ENCODE measurements at places on chromosomes 3 and 15. TPM values are rescaled to one million over a fixed set of nuclear protein-coding genes. Genes with fewer than 3 reads are reported as not detected.
A peak's percentile ranks its signal among the peaks of the same experiment; 100 is the strongest.

GRCh38 chr3:16433701-16434151 is 79.8 kb downstream of the RFTN1 start:
- DNase-seq, result no peak
- H3K4me1 ChIP-seq, result no peaks in the 10 kb centered on the region
- H3K4me3 ChIP-seq, result no peak overlapping the region
- no peak overlapping the region for H3K27ac ChIP-seq
- H3K27me3 ChIP-seq, result no peaks in the 10 kb centered on the region

DNA sequence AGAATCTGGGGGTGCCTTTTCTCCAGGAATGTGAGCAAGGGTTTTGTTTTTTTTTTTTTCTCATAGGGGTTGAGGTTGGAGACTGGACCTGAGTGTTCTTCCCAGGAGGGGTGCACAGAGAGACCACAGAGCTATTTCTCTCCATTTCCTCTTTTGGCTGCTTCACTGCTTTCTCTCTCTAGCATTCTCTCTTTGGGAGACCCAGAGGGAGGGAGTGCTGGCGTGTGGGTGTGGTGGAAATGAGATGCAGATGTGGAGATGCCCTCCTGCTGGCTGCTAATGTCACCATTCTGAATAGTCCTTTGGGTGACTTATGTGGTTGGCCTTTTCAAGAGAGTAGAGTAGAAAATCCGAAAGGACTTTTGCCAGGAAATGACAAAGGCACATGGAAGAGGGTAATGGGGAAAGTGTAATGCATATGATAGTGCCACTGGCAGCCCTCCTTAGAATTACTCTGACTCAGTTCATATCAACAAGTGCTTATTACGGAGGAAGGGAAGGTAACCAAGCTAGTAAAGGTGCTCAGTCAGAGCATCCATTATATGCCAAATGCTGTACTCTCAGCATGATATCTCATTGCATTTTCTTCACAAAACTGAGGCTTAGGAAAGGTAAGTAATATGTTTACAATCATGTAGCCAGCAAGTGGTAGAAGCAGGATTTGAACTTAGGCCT is 1.9 kb downstream of the SYN2 start:
- no peak overlapping the region for H3K27ac ChIP-seq
- H3K27me3 ChIP-seq, result peaks cover 14% of the 10 kb centered on the region
- no peaks in the 10 kb centered on the region for H3K36me3 ChIP-seq
- no peaks in the 10 kb centered on the region for H3K4me1 ChIP-seq

Gene SLC27A2
- 0.18 TPM for total RNA-seq

- no peaks in the 10 kb centered on the region for H3K4me1 ChIP-seq
- no peaks in the 10 kb centered on the region for H3K36me3 ChIP-seq
- no peak for DNase-seq
- H3K27ac ChIP-seq, result no peak overlapping the region
- H3K4me3 ChIP-seq, result no peak overlapping the region
These were observed 213.9 kb downstream of the MTHFS start for GRCh38 chr15:79682851-79683288.

Gene AMIGO3
- 0.72 TPM for total RNA-seq

Gene FOXL2NB
- 11.4 TPM for total RNA-seq

Gene CCR1
- not detected for total RNA-seq

DNA sequence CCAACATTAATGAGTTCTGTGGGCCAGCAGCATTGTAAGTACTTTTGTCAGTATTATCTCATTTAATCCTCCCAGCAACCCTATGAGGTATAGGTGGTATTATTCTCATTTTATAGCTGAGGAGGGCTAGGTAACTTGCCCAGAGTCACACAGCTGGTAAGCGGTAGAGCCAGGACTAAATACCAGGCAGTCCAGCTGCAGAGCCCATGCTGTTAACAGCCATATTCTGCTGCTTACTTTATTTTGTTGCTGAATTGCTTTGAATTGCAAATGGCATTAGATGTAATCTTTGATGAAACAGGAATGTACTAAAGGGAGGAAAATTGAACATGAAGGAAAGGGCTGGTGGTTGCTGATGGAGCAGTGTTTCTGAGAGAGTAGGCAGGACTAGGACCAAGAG is 19.6 kb downstream of the OXNAD1 start:
- no peak overlapping the region for H3K27ac ChIP-seq
- DNase-seq, result no peak
- H3K4me1 ChIP-seq, result no peaks in the 10 kb centered on the region
- no peaks in the 10 kb centered on the region for H3K36me3 ChIP-seq
- H3K27me3 ChIP-seq, result no peaks in the 10 kb centered on the region

Gene TM4SF4
- 0.46 TPM for total RNA-seq

Gene MED12L
- total RNA-seq, result 2.8 TPM

- no peaks in the 10 kb centered on the region for H3K27me3 ChIP-seq
- H3K36me3 ChIP-seq, result no peaks in the 10 kb centered on the region
- no peaks in the 10 kb centered on the region for H3K4me1 ChIP-seq
- H3K4me3 ChIP-seq, result no peak overlapping the region
- no peak for DNase-seq
These were observed 128.8 kb downstream of the PLCL2 start for GRCh38 chr3:17013571-17013970.

- no peak overlapping the region for H3K27ac ChIP-seq
- no peak for DNase-seq
- H3K27me3 ChIP-seq, result no peaks in the 10 kb centered on the region
- H3K36me3 ChIP-seq, result no peaks in the 10 kb centered on the region
- H3K4me1 ChIP-seq, result no peaks in the 10 kb centered on the region
These were observed 25.2 kb downstream of the CD200 start for GRCh38 chr3:112357930-112358780.

DNA sequence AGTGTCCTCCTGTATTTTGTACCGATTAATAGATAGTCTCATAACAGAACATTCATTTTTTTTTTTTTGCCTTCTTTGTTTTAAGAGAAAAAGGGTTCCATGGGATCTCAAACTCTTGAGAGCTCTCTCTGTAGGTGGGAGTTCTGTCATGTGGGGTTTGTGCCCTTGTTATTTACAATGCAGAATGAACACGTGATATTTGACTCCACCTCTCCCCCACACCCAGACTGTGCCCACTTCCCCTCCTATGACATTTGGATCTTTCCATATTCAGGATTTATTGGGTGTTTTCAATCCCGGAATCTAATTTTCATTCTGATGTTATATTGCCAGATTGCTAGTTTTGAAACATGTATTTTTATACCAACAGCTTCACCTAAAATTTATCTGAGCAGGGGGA is 49.5 kb downstream of the ARPP21 start:
- no peak overlapping the region for H3K4me3 ChIP-seq
- H3K27me3 ChIP-seq, result no peaks in the 10 kb centered on the region
- no peak overlapping the region for H3K27ac ChIP-seq
- no peaks in the 10 kb centered on the region for H3K36me3 ChIP-seq

GRCh38 chr3:101803173-101803782 is 24.3 kb downstream of the NXPE3 start:
- H3K36me3 ChIP-seq, result peaks cover 4% of the 10 kb centered on the region
- no peaks in the 10 kb centered on the region for H3K4me1 ChIP-seq
- no peak overlapping the region for H3K27ac ChIP-seq
- no peaks in the 10 kb centered on the region for H3K27me3 ChIP-seq

Gene MINAR1
- 0.62 TPM for total RNA-seq

- no peak overlapping the region for H3K27ac ChIP-seq
- no peaks in the 10 kb centered on the region for H3K36me3 ChIP-seq
- no peak overlapping the region for H3K4me3 ChIP-seq
- no peak for DNase-seq
These were observed 157.5 kb downstream of the CTNNB1 start for GRCh38 chr3:41356775-41357174.

GRCh38 chr3:127172781-127173515 is 20.0 kb upstream of the PRR23E start:
- H3K27me3 ChIP-seq, result peaks cover 10% of the 10 kb centered on the region
- no peak overlapping the region for H3K4me3 ChIP-seq
- DNase-seq, result no peak
- no peaks in the 10 kb centered on the region for H3K4me1 ChIP-seq

DNA sequence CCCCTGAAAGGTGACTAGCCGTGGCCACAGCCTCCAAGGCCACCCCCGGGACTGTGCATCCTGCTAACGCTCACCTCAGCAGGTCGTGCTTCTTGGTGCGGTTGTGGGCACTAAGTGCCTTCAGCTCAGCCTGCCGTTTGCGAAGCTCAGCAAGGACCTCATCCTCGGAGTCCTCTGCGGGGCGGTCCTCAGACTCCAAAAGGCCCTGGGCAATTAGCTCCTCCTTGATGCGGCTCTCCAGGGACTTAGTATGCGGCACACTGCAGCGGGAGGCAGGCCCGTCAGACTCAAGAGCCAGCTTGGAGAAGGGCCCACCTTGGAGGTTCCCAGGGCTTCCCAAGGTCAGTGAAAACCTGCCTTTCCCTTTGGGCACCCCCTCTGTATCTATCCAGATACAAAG is 8.3 kb downstream of the TADA3 start:
- H3K27me3 ChIP-seq, result no peaks in the 10 kb centered on the region
- H3K27ac ChIP-seq, result no peak overlapping the region
- no peak for DNase-seq
- no peak overlapping the region for H3K4me3 ChIP-seq
- no peaks in the 10 kb centered on the region for H3K4me1 ChIP-seq

DNA sequence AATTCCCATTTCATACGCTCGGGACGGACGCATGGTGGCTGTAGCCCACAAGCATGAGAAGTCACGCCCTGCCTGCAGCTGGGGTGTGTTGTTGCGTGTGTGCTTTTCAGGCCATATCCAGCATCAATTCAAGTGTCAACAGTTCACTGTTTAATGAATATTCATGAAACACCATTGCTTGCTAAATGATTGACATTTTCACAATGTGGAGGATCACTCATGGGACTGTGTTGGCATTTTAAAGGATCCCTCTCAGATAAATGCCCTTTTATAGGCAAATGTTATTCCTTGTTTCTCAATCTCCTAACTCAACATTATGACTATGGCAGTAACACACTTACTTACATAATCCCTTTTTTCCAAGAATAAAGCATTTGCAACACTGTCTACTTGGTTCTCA is 511.3 kb downstream of the GABRG3 start:
- H3K27me3 ChIP-seq, result no peaks in the 10 kb centered on the region
- H3K27ac ChIP-seq, result no peak overlapping the region
- H3K4me1 ChIP-seq, result no peaks in the 10 kb centered on the region

GRCh38 chr15:95948411-95948810 is 382.1 kb upstream of the NR2F2 start:
- no peaks in the 10 kb centered on the region for H3K4me1 ChIP-seq
- no peak overlapping the region for H3K27ac ChIP-seq
- no peaks in the 10 kb centered on the region for H3K27me3 ChIP-seq
- no peak for DNase-seq

- H3K36me3 ChIP-seq, result no peaks in the 10 kb centered on the region
- H3K4me1 ChIP-seq, result no peaks in the 10 kb centered on the region
- no peak overlapping the region for H3K27ac ChIP-seq
These were observed 105.1 kb upstream of the TRPM1 start for GRCh38 chr15:31206386-31207181.

GRCh38 chr3:66083784-66084213 is 45.1 kb upstream of the MAGI1 start:
- H3K27ac ChIP-seq, result no peak overlapping the region
- no peak for DNase-seq
- H3K27me3 ChIP-seq, result no peaks in the 10 kb centered on the region
- H3K4me3 ChIP-seq, result no peak overlapping the region

DNA sequence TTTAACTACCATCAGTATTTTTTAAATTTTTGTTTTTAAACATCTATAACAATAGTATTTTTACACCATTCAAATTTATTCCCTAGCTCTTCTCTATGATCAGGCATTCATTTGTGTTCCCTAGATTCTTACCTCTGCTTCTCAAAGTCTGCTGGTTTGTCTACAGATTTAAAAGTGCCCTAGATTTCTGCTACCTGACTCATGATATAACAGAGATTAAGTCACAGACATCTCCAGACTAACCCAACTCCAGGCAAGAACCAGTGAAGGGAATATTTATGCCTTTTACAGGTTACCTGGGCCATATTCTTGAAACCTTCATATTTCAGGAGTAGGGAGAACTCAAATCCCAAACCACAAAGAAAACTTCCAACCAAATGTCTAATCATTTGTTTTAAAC is 38.8 kb downstream of the ADAM10 start:
- H3K4me3 ChIP-seq, result no peak overlapping the region
- no peak for DNase-seq
- H3K4me1 ChIP-seq, result no peaks in the 10 kb centered on the region
- no peak overlapping the region for H3K27ac ChIP-seq
- H3K36me3 ChIP-seq, result no peaks in the 10 kb centered on the region
- no peaks in the 10 kb centered on the region for H3K27me3 ChIP-seq

DNA sequence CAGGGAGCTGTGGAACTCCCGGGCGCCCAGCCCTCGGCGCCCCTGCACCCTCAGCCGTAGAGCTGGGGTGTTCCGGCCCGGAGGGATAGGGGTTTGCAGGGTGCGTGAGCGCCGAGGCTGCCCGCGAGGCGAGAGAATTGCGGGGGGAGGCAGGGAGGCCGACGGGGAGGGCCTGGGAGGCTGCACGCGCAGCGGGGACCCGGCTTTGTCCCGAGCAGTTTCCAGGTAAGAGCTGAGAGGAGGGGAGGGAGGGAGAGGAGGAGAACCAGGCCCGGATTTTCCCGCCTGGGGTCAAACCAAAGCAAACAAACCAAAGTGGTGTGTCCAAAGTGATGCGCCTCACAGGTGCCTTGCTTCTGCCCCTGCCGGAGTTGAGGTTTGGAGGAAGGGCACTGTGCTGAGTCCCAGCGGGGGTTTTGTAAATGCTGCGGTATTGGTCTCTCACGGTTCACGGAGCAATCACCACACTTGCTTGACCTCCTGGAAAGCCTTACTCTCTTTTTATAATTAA is 146.4 kb downstream of the TJP1 start:
- no peak for DNase-seq
- peak overlapping the region; percentile 64 for H3K4me3 ChIP-seq
- no peak overlapping the region for H3K27ac ChIP-seq
- no peaks in the 10 kb centered on the region for H3K36me3 ChIP-seq

GRCh38 chr3:170240671-170241070 is 18.4 kb downstream of the PRKCI start:
- no peaks in the 10 kb centered on the region for H3K4me1 ChIP-seq
- 0 out of 2 replicates have a peak, but pooled peaks cover 2% of the 10 kb centered on the region for H3K36me3 ChIP-seq
- no peaks in the 10 kb centered on the region for H3K27me3 ChIP-seq
- H3K27ac ChIP-seq, result no peak overlapping the region

- no peaks in the 10 kb centered on the region for H3K4me1 ChIP-seq
- no peak overlapping the region for H3K4me3 ChIP-seq
- DNase-seq, result no peak
- H3K27ac ChIP-seq, result no peak overlapping the region
These were observed 401.5 kb upstream of the PROK2 start for GRCh38 chr3:72186400-72186855.

Gene TRIM42
- total RNA-seq, result not detected

- no peaks in the 10 kb centered on the region for H3K27me3 ChIP-seq
- H3K4me1 ChIP-seq, result no peaks in the 10 kb centered on the region
- no peak for DNase-seq
- H3K27ac ChIP-seq, result no peak overlapping the region
- no peaks in the 10 kb centered on the region for H3K36me3 ChIP-seq
These were observed 320.1 kb upstream of the WNT5A start for GRCh38 chr3:55807210-55807609.

DNA sequence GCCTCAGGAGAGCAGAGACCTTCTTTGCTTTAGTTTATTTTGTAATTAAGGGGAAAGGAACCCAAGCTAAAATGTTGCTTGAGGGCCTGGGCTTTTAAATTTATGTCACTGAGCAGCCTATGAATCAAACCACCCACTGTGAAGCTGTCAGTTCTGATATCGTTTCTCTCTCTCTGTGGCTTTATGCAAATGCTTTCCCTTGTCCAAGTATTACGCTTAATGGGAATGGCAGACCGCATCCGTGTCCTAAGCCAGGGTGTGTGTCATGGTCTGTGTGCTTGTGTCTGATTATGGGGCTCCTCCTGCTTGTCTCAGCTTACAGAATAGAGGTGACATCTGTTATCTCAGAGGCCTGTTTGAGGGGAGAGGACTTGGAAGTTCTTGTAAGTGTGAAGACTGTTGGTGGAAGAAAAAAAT is 82.4 kb downstream of the EBLN2 start:
- no peaks in the 10 kb centered on the region for H3K4me1 ChIP-seq
- no peak overlapping the region for H3K27ac ChIP-seq
- DNase-seq, result no peak
- H3K4me3 ChIP-seq, result no peak overlapping the region
- no peaks in the 10 kb centered on the region for H3K36me3 ChIP-seq
